ENCODE measurements at places on chromosomes 11 and 22.

- DNase-seq, result no peak
Observed at GRCh38 chr22:38965614-38966379, 8.4 kb downstream of the APOBEC3A start.

- no peak for DNase-seq
Observed at GRCh38 chr11:110897035-110897434, 184.8 kb upstream of the ARHGAP20 start.

GRCh38 chr22:43205748-43206508, 19.0 kb upstream of the TTLL12 start:
- DNase-seq, result no peak

- no peak for DNase-seq
Observed at GRCh38 chr22:33757041-33757801, 163.1 kb downstream of the LARGE1 start.

- no peak for DNase-seq
Observed at GRCh38 chr11:13290221-13290980, 12.8 kb downstream of the BMAL1 start.

GRCh38 chr22:43876866-43877509, 14.7 kb upstream of the SULT4A1 start:
- DNase-seq, result no peak

- DNase-seq, result no peak
Observed at GRCh38 chr11:64667154-64667745, 55.7 kb downstream of the NRXN2 start.

DNA sequence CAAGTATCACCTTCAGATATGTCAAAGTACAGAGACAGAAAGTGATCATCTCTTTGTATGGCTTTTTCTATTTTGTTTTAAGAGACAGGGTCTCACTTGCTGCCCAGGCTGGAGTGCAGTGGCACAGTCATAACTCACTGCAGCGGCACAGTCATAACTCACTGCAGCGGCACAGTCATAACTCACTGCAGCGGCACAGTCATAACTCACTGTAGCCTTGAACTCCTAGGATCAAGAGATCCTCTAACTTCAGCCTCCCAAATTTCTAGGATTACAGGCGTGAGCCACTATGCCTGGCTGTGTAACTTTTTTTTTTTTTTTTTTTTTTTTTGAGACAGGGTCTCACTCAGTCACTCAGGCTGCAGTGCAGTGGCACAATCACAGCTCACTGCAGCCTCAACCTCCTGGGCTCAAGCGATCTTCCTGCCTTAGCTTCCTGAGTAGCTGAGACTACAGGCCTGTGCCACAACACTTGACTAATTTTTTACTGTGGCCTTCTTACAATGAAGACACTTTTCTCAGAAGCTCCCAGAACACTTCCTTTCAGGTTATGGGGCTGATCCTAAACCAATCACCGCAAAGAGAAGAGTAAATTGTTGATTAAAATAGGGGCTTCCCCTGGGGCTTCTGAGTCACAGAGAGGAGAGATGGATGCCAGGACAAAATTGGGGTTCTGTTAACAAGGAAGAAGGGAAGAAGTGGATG, 9.0 kb upstream of the HIKESHI start:
- DNase-seq, result no peak

DNA sequence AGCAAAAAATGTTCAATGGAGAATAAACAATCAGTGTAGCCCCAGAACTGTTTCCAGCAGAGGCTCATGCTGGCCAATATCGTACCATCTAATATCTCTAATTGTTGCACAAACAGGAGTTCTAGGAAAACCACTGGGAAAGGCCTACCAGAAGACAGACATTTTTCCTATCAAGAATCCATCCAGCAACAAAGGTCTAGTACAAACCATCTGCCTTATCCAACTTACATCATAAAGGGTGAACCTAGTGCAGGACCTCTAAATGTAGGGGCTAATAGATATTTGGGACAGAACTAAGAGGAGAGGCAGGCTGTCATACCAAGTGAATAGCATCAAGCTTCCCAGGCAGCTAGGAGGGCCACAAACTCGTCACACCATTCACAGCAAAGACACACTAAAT, 18.7 kb downstream of the PAX6 start:
- no peak for DNase-seq

GRCh38 chr22:47442821-47443220, 680.4 kb downstream of the TBC1D22A start:
- no peak for DNase-seq

DNA sequence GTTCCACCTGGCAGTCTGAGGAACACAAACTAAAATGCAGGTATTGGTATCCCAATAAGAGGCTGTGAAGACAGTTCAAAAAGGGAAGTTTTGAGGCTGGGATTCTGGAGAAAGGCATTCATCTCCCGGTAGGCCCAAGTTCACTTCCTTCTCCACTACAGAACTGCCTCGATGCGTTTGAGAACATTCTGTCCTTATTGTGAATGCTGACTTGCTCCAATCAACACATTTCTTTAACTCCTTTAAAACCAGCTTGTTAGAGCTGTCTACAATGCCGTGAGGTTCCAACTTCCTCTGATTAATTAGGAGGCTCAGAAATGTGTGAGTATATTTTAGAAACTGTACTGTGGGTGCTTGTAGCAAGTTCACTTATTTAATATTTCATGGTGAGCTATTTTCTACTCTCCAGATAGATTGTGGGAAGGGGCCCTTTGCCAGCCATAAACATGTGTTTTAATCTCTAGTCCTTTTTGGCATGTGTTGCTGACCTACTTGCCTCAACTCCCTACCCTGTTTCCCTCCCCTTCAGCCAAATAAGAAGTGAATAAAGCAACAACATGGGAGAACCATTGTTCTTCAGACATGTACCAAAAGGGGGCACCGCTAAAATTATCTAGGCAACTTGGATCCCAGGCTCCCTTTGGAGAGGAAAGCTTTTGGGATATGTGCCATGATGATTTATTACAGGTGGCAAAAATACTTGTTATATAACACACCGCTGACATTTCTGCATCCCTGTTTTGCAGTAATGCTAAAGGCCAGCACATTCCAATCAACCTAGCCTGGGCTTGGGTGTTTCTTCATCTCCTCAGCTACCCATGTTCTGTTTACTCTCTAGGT, 245.6 kb downstream of the BLID start:
- DNase-seq, result no peak

DNA sequence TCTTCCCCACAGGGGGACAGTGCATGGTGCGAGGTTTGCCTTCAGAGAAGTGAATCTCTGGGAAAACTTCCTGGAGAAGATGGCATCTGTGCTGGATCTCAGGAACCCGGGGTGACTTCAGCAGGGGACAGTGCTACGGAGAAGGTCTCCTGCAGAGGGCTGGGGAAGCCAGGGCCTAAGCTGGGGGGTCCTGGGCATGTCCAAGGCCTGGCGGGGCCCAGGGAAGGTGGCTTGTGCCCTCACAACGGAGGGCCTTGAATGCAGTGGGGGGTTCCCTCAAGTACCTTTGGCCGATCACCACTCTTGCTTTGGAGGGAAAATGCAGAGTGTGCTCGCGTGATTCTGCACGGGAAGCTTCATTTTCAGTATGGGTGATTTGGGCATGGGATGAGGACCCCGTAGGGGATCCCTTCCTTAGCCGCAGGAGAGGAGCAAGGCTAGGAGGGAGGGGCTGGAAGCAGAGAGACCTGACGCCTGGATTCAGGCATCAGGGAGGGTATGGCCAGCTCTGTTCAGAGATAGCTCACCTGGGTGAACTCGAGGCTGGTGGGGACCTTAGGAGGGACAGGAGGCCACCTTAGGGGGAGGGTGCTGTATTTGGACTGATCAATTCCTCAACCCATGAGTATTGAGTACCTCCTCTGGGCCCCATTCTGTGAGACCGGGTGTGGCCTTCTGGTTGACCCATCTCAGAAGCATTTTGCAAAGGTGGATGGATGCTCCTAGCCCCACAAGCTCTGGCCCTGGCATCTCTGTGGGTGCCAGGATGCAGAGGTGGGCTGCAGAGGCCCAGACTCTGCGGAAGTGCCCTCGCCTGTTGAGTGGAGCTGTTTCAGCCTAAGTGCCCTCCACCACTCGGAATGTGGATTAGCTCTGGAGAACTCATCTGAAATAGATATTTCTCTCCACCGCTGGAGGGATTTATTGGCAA, 529.4 kb downstream of the TBC1D22A start:
- DNase-seq, result no peak

GRCh38 chr11:68924073-68924925, 20.6 kb downstream of the IGHMBP2 start:
- no peak for DNase-seq

GRCh38 chr11:12842933-12843636, 166.0 kb upstream of the RASSF10 start:
- DNase-seq, result no peak

DNA sequence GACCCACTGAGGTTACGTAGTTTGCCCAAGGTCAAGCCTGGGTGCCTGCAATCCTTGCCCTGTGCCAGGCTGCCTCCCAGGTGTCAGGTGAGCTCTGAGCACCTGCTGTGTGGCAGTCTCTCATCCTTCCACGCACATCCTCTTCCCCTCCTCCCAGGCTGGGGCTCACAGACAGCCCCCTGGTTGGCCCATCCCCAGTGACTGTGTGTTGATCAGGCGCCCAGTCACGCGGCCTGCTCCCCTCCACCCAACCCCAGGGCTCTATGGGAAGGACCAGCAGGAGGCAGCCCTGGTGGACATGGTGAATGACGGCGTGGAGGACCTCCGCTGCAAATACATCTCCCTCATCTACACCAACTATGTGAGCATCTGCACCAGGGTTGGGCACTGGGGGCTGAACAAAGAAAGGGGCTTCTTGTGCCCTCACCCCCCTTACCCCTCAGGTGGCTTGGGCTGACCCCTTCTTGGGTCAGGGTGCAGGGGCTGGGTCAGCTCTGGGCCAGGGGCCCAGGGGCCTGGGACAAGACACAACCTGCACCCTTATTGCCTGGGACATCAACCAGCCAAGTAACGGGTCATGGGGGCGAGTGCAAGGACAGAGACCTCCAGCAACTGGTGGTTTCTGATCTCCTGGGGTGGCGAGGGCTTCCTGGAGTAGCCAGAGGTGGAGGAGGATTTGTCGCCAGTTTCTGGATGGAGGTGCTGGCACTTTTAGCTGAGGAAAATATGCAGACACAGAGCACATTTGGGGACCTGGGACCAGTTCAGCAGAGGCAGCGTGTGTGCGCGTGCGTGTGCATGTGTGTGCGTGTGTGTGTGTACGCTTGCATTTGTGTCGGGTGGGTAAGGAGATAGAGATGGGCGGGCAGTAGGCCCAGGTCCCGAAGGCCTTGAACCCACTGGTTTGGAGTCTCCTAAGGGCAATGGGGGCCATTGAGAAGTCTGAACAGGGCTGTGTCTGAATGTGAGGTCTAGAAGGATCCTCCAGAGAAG, 1.6 kb downstream of the GSTP1 start:
- no peak for DNase-seq

- no peak for DNase-seq
Observed at GRCh38 chr22:30308518-30309230, 18.1 kb downstream of the TBC1D10A start.

- DNase-seq, result no peak
Observed at GRCh38 chr11:134196756-134197155, 27.0 kb downstream of the NCAPD3 start.

GRCh38 chr11:116694349-116694725, 78.5 kb downstream of the BUD13 start:
- no peak for DNase-seq

DNA sequence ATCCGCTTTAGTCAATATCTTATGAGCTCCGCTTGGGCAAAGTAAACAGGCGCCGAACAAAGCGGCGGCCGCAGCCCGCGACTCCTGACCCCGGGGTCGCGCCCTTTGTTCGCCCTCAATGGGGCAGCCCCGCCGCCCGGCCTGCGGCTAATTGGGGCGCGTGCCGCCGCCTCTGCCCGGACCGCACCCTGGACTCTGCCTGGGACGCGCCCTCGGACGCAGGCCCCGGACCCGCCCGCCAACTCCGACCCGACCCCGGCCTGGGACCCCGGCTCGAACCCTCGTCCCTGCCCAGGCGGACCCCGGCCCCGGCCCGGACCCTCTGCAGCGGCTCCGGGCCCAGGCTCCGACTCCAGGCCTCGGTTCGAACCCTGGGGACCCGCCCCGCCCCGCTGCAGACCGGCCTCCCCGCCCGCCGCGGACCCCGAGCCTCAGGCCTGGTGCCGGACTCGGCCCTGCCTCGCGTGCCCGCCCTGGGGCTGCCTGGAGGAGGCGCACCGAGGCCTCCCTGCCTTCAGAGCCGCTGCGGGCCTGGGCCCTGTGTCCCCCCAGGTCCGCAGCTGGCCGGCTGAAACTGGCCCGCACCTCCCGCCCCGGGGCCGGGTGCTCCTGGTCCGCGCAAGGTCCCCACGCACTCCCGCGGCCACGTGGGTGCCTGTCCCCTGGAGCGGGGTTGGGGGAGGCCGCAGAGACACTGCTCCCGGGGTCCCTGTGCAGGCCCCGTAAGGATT, 84.7 kb upstream of the WNT7B start:
- no peak for DNase-seq

GRCh38 chr11:102546923-102547471, 16.4 kb upstream of the MMP7 start:
- DNase-seq, result no peak

DNA sequence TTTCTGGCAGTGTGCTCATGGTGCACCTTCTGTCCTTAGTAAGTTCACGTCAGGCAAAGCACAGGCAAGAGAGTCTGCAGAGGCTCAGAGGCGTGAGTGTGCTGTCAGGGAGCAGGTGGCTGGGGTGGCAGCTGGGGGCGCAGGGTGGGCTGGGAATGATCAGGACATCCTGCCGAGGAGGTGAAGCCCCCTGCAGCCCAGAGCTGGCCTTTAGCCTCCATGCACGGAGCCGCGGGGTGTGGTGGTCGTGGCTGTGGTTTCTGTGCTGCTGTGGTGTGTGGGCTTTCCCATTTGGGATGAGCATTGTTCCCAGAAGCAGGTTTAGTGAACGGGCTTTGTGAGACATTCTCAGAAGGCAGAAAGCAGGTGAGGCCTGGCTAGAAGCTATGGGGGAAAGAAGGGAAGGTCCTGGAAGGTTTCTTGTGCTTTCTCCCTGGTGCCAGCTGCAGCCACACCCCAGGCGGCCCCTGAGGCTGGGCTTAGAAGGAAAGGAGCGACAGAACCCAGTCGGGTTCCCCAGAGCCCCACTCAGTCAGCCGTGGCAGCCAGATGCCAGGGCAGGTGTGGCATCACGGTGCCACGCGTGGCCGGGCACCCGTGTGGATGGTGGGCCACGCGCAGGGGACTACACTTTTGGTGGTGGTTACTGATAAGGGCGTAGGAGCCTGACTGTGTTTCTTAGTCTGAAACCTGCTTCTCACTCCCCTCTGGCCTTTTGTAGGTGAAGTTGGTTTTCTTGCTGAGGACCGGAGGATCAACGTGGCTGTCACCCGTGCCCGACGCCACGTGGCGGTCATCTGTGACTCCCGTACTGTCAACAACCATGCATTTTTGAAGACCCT, 32.0 kb downstream of the IGHMBP2 start:
- DNase-seq, result no peak

DNA sequence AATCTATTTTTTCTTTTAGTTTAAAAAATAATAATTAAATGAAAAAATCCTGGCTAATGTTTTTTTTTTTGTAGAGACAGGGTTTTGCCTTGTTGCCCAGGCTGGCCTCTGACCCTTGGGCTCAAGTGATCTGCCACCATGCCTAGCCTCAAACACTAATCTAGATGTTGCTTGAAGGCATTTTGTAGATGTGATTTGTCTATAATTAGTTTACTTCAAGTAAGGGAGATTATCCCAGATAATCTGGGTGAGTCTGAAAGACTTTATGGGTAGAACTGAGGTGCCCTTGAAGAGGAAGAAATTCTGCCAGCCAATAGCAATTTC, 38.6 kb upstream of the RBFOX2 start:
- no peak for DNase-seq

Measured in amniotic stem cell (primary cell).